ENCODE measurements at places on chromosomes 7 and 10. TPM values are rescaled to one million over a fixed set of nuclear protein-coding genes. Genes with fewer than 3 reads are reported as not detected.

- peak; percentile 44 for DNase-seq
These were observed at the start of gene TFPI2 for GRCh38 chr7:93890464-93891068. TSS of gene TFPI2 (minus strand) at chr7:93890753. CDS start at chr7:93890678, 75 bp downstream.

The OIT3 gene
- 2.8 TPM for polyA plus RNA-seq

The CDC14C gene
- 0.11 TPM for polyA plus RNA-seq

- no peak for DNase-seq
These were observed 56.2 kb upstream of the ATP6V0A4 start for GRCh38 chr7:138854115-138854645.

GRCh38 chr7:70944516-70944915 lies 187.4 kb upstream of the GALNT17 start:
- no peak for DNase-seq

The WDFY4 gene
- polyA plus RNA-seq = 2.8 TPM

The NUTM2D gene
- polyA plus RNA-seq = 6.8 TPM

The SFTPA1 gene
- polyA plus RNA-seq = not detected

DNA sequence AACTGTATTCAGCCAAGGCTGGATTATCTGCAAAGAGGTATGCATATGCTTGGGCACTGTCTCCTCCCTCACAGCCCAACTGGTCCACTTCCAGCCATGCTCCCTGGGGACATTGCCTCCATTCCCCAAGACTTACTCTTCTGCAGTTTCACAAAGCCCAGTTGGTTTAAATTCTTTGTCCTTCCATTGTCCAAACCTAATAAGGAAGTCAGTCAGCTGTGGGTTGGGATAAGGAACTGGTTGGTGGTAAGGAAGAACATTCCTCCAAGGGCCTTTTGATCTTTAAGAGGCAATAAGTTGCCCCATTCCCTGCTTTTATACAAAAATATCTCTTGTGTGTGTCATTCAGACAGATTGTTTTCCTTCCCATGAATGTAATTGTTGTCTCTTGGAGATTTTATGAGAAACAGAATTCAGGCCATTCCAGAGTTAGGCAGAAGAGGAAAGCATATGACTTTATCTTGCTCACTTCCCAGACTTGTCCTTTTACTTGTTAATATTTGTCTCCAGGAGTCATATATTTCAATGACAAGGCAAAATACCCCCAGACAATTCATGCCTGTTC lies 673.7 kb downstream of the SUGCT start:
- no peak for DNase-seq

GRCh38 chr7:93040355-93040754 lies 77.4 kb downstream of the SAMD9 start:
- no peak for DNase-seq

DNA sequence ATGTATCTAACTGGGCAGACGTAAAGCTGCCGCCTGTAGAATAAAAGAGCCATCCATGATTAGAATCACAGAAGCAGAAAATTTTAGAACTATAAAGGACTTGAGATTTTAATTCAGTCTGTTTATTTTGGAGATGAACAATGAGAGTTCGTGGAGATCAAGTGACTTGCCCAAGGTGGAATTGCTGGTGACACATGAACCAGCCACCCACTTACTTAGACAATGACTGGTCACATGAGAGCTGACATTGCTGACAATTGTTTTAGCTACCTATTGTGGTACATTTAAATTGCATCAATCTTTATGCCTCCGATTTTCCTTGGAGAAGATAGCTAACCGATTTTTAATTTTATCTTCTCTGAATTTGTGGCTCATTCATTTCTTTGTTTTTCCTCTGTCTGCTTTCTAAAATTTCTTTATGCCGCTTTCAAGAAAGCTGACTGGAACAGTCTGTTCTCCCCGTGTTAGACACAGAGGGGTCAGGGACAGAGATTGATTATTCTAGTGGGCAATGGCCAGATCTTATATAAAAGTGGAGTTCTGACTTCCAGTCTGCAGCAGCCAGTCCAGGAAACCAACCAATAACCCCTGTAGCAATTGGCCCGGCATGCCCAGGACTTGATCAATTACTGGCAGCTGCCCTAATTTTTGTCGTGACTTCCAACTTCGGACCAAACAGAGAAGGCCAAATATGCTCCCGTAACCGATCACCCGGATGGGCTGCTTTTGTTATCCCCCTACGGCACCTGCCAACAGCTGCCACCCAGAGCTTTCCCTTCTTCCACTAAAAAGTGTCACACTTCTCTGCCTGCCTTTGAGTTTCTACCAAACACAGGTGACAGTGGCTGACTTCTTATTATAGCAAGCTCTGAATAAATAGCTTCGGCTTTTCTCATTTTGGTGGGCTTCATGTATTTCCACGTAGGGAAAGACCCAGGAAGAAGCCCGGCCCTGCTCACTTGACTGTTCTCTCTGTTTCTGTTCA lies 241.6 kb downstream of the CAMK1D start:
- no peak for DNase-seq

DNA sequence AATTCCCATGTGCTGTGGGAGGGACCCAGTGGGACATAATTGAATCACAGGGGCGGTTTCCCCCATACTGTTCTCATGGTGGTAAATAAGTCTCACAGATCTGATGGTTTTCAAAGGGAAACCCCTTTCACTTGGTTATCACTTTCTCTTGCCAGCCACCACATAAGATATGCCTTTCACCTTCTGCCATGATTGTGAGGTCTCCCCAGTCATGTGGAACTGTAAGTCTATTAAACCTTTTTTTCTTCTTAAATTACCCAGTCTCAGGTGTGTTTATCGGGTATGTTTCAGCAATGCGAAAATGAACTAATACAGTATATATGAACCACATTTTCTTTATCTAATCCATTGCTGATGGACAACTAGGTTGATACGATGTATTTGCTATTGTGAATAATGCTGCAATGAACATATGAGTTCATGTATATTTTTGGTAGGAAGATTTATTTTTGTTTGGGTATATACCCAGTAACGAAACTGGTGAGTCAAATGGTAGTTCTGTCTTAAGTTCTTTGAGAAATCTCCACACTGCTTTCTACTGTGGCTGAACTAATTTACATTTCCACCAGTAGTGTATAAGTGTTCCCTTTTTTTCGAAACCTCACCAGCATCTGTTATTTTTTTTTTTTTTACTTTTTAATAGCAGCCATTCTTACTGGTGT lies 70.0 kb upstream of the HGF start:
- DNase-seq = no peak

The C10orf53 gene
- not detected for polyA plus RNA-seq

The CRTAC1 gene
- 15.1 TPM for polyA plus RNA-seq

The SPDYE6 gene
- 2.9 TPM for polyA plus RNA-seq

The C7orf57 gene
- polyA plus RNA-seq = 0.49 TPM

DNA sequence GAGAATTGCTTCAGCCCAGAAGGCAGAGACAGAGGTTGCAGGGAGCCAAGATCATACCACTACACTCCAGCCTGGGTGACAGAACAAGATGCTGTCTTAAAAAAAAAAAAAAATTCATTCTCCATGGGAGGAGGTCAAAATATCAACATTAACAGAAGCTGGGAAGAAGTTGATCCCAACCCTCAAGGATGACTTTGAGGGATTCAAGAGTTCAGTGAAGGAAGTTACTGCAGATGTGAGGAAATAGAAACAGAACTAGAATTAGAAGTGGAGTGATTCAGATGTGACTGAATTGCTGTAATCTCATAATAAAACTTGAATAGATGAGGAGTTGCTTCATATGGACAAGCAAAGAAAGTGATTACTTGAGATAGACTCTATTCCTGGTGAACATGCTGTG lies 19.7 kb upstream of the RPEL1 start:
- DNase-seq = no peak

The CREB3L2 gene
- 56.7 TPM for polyA plus RNA-seq

GRCh38 chr7:40870108-40870507 lies 735.3 kb downstream of the SUGCT start:
- DNase-seq = no peak

DNA sequence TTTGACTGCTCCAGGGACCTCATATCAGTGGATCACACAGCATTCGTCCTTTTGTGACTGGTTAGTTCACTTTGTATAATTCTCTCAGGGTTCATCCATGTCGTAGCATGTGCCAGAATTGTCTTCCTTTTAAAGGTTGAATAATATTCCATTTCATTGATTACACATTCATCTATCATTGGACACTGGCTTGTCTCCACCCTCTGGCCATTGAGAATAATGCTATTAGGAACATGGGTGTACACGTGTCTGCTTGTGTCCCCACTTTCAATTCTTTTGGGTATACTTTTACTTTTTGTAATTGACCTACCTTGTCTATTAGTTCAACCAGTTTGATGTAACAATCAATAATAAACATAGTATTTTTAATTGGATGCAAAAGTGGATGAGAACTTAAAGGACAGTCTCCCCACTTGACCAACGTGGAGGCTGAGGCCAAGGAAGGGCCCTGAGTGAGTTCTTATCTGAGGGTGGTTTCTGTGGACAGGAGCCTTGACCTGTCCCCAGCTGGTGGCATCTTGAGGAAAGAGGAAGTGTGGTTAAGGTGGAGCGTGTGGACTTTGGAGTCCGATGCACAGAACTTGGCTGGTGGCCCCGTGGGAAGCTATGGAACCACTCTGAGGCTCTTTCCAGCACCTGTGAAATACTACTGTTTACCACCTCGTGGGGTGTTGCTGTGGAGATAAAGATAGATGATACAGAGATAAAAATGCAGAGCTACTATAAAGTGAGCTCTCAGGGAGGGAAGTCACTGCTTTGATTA lies 16.6 kb downstream of the WDFY4 start:
- no peak for DNase-seq

DNA sequence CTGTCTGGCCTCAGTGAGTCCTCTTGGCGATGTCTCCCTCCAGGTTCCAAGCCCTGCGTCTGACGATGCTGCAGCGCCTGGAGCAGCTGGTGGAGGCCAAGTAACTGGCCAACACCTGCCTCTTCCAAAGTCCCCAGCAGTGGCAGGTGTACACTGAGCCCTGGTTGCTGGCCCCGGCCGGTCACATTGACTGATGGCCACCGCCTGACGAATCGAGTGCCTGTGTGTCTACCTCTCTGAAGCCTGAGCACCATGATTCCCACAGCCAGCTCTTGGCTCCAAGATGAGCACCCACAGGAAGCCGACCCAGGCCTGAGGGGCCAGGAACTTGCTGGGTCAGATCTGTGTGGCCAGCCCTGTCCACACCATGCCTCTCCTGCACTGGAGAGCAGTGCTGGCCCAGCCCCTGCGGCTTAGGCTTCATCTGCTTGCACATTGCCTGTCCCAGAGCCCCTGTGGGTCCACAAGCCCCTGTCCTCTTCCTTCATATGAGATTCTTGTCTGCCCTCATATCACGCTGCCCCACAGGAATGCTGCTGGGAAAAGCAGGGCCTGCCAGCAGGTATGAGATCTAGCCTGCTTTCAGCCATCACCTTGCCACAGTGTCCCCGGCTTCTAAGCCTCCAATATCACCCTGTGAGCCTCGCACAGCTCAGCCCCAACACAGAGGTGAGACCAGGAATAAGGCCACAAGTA lies 7.3 kb upstream of the ZNF22 start:
- DNase-seq = no peak

DNA sequence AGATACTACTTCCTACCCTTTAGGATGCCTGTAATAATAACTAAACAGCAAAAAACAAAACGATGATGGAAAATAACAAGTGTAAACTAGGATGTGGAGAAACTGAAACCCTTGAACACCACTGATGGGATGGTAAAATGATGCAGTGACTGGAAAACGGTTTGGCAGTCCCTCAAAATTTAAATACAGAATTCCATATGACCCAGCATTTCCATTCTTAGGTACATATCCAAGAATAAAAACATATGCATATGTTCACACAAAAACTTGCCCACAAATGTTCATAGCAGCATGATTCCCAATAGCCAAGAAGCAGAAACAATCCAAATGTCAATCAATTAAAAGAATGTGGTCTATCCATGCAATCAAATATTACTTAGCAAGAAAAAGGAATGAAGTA lies 25.8 kb downstream of the SMURF1 start:
- no peak for DNase-seq

The JAZF1 gene
- polyA plus RNA-seq = 14.4 TPM

GRCh38 chr10:51667678-51668335 lies 31.6 kb downstream of the CSTF2T start:
- DNase-seq = no peak

- peak; percentile 8 for DNase-seq
These were observed 227.6 kb upstream of the IMMP2L start for GRCh38 chr7:111789870-111790269.

The SYT15B gene
- 2.3 TPM for polyA plus RNA-seq

The CXCL12 gene
- polyA plus RNA-seq = 420 TPM

The ADCY1 gene
- 3.8 TPM for polyA plus RNA-seq

The IQCE gene
- 24.2 TPM for polyA plus RNA-seq

The CALHM2 gene
- polyA plus RNA-seq = 13.2 TPM

DNA sequence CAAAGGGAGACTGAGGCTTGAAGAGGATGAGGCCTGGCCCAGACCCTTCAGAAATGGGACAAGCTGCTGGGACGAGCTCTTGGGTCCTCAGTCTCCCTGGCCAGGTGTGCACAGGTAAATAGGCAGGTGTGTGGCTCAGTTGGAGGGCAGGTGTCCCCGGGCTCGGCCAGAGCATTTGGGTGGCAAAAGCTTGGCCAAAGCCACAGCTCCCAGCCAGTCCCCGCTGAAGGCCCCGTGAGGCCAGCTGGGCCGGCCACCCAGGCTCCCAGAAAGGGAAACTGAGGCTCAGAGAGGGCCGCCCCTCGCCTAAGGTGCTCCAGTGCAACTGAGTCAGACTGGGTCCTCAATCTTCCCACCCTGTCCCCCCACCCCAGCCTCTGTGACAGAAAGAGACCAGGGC lies 37.3 kb downstream of the MICALL2 start:
- no peak for DNase-seq

DNA sequence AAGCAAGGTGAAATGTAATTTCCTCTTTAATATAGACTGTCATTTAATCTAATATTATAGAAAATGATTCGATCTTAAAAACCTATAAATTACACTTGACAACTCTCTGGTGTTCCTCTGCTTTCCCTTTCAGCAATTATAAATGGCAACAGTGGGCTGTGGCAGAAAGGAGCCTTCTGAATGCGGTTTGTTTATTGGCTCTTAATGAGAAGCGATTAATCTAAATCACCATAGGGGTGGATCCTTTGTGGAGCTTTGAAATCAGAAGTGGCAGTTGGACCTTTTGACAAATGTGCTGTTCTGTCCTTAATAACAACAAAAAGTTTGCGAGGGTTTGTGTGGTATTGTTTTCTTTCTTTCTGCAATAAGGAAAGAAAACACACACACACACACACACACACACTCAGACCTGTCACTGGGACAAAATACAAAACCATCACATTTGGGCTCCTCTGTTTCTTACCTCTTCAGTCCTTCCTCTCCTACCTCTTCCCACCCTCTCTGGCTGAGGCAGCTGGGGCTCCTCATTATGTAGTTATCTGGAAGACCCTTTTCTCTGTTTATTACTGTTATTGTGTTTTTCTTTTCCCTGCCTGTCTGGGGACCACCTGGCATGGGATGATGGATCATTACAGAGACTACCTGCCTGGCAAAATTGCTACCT lies 316.2 kb downstream of the SORCS3 start:
- DNase-seq = no peak

- no peak for DNase-seq
These were observed 19.2 kb downstream of the PSAP start for GRCh38 chr10:71831646-71832552.

- no peak for DNase-seq
These were observed at the start of gene SCRN1 for GRCh38 chr7:29989257-29989995. TSS of gene SCRN1 (minus strand) at chr7:29989801. CDS start at chr7:29969067, 20,734 bp downstream.

DNA sequence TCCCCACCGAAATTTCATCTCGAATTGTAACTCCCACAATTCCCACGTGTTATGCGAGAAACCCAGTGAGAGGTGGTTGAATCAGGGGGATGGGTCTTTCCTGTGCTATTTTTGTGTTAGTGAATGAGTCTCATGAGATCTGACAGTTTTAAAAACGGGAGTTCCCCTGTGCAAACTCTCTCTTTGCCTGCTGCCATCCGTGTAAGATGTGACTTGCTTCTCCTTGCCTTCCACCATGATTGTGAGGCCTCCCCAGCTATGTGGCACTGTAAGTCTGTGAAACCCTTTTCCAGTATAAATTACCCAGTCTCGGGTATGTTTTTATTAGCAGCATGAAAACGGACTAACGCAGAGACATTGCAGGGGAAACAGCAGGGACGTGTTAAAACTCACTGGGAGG lies 5.3 kb upstream of the OLAH start:
- no peak for DNase-seq

Data from renal cortex interstitium (tissue), 15 donors.